ENCODE measurements at places on chromosomes 4 and X.

DNA sequence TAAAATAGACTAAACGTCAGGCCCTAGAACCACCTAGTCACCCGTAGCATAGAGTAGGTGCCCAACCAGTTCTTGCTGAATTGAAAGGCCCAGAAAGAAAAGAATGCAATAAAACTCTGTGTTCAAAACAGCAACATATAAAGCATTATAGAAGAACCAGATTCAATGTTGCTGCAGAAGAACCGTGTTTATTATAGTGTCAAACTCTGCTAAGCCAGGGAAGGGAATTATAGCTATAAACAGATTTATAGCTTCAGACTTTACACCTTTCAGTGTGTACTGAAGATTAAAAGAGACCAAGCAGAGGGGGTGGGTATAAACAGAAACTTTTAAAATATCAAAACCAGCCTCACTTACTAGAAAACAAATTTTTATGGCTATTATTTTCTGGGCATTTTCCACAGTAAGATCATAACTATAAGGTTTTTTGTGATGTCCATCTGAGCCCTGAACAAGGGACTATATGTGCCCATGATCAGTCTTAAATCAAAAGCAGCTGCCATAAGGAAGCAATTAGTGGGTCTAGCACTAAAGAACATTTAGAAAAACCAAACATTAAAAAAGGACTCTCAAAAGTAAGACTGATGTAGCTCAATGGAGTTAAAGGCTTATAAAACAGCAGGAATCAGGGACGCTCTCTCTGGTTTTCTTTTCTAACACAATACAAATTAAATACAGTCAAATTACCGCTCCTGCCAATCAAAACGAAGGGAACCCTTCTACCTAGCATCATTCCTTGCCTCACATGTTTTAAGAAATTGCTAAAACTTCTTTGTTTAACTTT is 219.7 kb upstream of the ETNPPL start:
- DNase-seq = no peak

- DNase-seq = no peak
Measured at GRCh38 chr4:173139561-173139960, 29.1 kb upstream of the GALNT7 start.

- DNase-seq = no peak
Measured at GRCh38 chr4:170306208-170306607, 216.5 kb upstream of the AADAT start.

DNA sequence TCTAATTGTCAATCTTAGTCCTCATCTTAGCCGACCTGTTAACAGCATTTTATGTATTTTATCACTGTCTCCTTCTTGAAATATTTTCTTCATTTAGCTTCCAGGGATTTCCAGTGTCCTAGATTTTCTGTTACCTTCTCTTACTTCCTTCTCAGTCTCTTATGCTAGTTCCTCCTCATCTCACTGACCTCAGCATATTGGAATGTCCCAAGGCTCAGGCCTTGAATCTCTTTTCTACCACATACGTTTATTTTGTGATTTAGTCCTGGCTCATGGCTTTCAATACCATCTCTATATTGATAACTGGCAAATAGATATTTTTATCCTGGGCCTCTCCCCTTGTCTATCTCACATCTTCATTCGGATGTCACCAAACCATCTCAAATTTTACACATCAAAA is 61.1 kb downstream of the IQCM start:
- DNase-seq = no peak

DNA sequence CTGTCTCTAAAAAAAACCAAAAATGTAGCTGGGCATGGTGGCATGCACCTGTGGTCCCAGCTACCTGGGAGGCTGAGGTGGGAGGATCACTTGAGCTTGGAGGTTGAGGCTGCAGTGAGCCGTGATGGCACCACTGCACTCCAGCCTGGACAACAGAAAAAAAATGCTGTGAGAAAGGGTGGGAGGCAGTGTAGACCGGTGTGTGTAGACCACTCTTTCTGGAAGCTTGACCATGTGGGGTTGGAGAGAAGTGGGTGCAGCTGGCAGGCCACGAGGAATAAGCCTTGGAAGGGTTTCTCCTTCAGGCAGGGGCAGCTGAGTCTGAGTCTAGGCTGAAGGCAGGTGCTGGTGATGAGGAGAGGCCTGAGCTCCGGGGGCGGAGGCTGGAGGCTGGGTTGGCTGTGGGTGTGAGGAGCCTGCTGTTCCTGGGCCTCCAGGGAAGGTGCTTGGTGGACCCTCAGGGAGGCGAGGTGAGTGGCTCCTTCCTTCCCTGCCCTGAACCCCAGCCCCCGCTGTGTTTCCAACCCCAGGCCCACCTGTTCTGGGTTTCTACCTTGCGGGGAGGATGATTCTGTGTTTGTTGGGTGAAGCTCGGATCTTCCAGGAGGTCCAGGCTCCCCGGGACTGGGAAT is 9.3 kb upstream of the TBC1D14 start:
- DNase-seq = no peak

DNA sequence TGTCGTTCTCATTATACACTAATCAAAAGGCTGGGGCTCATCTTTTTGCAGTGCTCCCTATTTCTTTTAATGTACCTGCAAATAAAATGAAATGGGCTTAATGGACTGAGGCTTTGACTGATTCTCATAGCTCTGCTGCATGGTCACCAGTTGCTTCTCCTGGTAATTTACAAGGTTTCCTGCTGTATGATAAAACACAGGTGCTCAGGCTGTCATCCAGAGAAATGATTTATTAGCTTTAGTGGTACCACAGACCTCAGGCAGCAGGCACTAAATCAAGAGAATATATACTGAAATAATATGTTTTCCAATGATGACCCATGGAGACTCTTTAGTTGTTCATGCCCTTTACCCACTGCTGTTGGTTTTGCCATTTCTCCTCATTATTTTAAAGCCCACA is 137.7 kb downstream of the C4orf33 start:
- no peak for DNase-seq

DNA sequence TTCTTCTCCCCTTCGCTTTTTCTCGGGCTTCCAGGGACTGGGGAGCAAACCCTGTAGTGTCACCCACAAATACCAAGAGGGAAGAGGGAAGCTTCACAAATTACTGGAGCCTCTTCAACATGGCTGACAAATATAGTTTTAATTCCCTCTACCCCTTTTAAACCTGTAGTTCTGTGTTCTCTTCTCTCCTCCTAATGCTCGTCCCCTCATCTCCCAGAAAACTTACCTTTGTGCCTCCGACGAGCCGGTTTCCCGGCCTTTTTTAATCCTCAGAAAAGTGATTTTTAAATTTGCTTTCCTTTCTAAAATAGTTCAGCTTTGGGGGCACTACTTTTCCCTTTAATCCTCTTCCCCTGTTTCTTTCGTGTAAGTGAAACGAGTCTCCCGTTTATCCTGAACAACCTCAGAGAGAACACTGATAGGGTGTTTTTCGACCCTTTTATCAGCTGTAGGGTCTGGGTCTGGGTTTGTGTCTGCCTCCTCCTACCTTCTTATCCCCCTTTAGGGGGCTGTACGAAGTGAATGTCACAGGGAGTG is 408 bp downstream of the TET2 start:
- DNase-seq = no peak

GRCh38 chrX:150536455-150537116 is 31.8 kb upstream of the MTM1 start:
- DNase-seq = no peak

DNA sequence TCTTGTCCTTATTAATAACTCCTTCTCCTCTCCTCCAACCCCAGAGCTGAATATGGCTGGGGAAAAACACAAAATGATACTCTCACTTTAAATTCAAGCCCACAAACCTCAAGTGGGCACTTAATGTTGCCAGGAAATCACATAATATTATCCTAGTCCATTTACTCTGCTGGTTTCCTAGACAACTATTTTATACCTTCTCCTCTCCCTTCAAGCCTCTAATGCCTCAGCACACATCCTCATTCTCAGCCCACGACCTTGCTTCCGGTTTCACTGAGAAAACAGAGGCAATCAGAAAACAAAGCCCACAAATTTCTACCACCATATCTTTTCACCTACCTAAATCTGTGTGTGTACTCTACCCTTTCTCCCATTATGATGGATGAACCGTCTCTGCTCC is 12.1 kb upstream of the CLCN5 start:
- DNase-seq = no peak

DNA sequence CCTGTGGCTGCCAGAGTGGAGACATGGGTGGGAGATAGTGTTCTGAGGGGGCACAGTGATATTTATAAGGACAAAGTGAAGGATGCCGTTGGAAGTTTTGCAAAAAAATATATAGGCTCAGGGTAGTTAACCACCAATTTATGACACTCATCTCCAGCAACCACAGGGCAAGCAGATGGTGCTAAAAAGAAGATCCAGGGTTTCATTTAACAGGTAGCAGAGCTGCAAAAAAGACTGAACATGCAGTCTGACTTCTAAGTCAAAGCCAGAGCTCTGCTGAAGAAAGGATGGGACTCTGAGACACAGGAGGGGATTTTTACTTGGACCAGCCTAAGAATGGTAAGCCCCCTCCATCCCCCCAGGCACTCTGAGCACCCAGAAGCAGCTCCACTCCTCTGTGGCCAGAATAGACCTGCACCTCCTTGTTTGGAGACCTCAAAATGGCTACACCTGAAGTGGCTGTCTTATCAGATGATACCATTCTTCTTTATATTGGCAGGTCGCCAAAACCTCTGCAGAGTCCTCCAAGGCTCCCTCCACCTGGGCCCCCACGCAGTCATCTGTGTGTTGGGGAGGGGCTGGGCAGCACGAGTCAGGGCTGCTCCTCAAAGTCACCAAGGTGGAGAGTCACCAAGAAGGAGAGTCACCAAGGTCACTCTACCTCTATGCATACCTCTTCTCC is 161.4 kb upstream of the FAM9B start:
- no peak for DNase-seq

DNA sequence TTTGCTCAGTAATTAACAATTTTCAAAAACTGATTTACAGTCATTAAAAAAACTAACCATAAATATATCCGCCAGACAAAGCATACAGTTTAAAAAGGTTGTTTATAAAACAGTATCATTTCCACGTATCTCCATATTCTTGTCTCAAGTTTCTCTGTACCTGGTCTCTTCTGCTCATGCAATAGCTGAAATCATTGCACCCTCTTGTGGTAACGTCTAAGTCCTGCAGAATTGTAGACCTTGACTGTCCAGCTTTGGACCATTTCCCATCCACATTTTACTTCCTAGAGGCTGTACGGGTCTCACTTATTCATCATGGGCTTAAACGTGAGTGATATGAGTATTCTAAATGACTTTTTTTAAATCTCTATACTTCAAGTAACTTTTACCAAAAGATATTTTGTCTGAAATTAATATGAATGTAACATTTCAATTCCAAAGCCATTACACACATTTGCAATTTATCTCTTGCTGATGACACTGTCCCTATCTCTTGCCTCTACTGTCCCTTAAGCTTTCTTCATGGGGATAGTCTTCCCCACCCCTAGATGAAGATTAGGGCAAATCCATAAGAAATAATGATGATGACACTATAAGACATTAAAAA is 118.5 kb downstream of the BTC start:
- DNase-seq = no peak

- DNase-seq = no peak
Measured at GRCh38 chr4:124504431-124504830, 208.1 kb downstream of the ANKRD50 start.

- DNase-seq = no peak
Measured at GRCh38 chr4:21888195-21888976, 60.2 kb downstream of the KCNIP4 start.

DNA sequence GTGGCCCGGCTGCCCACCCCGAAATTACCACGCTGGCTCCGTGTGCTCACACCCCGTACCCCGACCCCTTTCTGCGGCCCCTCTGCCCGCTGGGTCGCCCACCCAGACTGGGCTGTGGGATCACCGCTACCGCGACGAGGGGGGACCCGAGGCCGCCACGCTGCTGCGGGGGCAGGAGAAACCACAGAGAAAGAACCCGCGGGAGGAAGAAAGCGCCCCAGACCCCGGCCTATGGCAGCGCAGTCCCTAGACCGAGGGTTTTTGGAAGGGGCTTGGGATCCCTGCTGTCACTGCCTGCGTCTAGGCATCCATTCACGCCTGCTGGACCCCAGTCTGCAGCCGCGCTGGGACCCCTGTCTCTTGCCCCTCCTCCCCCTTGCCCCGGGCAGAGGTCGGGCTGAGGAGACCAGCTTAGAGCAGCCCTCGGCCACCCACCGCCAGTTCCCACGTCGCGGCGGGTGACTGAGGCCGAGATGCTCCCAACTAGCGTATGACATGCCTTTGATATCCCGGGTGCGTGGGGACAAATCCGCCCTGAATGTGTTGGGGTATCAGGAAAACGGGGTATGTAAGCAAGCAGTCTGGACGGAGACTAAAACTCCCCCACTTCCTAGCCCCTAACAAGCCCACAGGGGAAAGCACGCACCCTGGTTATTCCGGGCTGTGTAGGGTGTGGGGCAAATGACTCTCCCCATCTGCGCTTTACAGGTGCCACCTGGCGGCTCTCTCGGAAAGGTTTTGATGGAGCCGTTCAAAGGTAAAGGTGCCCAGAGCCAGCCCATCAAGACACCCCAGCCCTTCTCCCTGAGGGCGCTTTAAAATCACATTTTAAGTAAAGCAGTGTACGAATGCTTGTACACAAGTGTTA is 862 bp upstream of the INPP4B start:
- peak; percentile 65 for DNase-seq

DNA sequence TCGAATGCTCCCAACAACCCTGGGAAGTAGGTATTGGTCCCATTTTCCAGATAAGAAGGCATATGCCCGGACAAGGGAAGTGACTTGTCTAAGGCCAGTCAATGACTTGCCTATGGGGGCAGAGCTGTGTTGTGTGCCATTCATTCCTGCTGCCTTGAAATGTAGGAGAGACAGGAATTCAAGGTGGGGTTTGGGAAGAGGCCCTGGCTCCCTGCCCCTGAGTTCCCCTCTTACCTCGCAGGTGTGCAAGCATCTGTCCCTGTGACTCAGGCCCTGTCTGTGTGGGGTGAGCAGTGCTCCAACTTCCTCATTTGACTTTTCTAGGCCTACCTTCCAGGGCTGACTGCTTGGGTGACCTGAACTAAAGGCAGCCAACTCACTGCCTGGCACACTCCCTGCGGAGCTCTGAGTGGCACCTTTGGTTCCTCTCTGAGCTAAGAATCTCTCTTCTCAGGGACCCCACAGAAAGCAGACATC is 5.1 kb downstream of the EFNB1 start:
- DNase-seq = no peak

GRCh38 chr4:88320780-88321373 is 36.5 kb upstream of the PPM1K start:
- peak; percentile 1 for DNase-seq

DNA sequence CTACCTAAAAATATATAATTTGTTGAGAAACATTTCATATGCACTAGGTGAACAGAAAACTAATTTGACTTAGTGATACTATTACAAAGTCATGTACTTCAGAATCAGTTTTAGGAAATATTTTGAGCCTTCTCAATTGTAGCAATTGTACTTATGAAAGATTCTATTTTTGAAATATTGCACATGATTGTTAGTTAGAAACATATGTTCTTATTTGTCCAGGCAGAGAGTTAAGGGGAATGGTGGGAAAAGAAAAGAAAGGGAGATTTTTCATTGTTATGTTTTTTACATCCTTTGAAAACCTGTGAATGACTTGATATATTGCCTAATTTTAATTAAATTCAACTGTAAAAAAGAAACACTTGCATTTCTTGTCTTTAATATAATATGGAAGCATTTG is 66.0 kb downstream of the GLRB start:
- DNase-seq = no peak

Measured in stimulated activated CD4-positive, alpha-beta T cell treated with anti-CD3 and anti-CD28 coated beads, Interleukin-2, amount 100 ng/mL, for 4 hours (primary cell).